ENCODE measurements at places on chromosomes 7 and 10. TPM values are rescaled to one million over a fixed set of nuclear protein-coding genes. Genes with fewer than 3 reads are reported as not detected.

NYAP1 gene
- total RNA-seq = not detected

SYT15B gene
- not detected for total RNA-seq

NKX2-3 gene
- total RNA-seq = not detected

NEURL1 gene
- 0.04 TPM for total RNA-seq

ERVW-1 gene
- total RNA-seq = not detected

MBL2 gene
- total RNA-seq = not detected

DNA sequence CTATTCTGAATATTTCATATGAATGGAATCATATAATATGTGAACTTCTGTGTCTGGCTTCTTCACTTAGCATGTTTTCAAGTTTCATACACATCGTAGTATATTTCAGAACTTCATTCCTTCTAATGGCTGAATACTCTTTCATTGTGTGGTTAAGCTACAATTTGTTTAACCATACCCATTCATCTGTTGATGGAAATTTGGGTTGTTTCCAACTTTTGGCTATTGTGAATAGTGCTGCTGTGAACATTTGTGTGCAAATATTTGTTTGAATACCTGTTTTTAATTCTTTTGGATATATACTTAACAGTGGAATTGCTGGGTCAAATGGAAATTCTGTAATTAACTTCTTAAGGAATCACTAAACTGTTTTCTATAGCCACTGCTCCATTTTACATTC, 86.0 kb upstream of the MDFIC start:
- DNase-seq = no peak

GRCh38 chr7:25179771-25180591, 48.3 kb downstream of the NPVF start:
- DNase-seq = peak; percentile 99

- DNase-seq = peak; percentile 43
Measured at GRCh38 chr10:62818426-62819011, 2.4 kb upstream of the EGR2 start.

DNA sequence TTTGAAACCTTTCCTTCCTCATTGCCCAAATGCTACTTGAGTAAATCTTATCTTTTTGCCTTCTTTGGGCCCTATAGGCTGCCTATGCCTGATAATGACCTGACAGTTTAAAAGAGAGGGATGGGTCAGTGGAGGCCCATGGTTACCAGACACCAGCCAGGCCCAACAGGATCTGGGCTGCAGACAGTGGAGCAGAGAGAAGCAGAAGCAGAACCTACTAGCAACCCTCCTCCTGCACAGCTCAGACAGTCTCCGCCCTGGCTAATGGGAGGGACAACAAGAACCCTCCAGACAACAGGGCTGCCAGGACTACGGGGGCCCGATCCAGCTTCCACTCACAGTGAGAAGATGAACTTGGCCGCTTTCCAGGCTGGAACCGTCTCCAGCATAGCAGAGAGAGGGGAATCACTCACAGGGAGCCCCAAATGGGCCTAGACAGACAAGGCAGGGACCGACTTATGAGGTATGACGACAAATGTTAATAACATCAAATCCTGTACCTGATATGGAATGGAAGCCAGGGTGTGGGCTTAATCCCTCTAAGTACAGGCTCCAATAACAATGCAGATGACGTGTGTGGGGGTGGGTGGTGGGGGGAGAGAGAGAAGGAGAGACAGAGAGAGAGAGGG, 31.7 kb upstream of the DGKI start:
- no peak for DNase-seq

DNA sequence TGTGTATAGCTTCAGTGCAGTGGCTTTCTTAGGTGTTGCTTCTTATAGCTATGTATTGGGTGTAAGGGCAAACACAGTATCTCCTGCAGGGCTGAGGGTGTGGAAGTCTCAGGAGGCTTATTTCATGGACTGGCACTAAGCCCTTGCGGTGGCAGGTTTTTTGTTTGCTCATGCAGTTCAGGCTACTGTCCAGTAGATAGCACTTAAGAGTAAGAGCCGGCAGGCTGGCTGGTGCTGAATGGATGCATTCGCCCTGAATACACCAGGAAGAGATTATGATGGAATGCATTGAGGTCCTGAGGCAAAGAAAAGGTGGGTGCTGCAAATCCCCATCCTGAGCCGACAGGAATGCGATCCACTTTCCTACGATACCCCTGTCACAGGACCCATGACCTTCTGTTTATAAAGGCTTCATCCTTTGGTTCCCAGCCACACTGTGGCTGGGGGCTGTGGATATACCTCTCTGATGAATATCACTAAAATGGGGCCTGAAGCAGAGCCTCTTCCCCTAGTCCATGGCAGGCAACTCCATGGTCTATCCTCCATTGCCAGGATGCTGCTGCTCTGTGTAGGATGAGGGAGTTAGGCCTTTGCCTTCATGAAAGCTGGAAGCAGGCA, 44.9 kb downstream of the ANXA8 start:
- peak; percentile 53 for DNase-seq

DNA sequence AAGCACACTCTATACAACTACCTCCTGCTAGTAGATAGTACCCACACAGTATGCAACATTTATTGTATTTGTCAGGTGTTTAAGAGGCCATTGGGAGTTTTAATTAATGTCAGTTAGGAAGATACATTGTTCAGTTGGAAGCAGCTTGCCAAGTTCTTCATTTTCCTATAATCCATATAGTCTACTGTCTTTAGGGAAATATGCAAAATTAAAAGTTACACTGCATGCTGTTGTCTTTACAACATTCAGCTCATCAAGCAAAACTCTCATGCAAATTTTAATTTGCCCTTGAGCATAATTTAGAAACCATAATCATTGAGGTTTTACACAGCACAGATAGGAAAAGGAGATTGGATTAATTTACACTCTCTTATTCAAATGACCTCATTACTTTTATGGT, 17.4 kb downstream of the FOXP2 start:
- no peak for DNase-seq

DNA sequence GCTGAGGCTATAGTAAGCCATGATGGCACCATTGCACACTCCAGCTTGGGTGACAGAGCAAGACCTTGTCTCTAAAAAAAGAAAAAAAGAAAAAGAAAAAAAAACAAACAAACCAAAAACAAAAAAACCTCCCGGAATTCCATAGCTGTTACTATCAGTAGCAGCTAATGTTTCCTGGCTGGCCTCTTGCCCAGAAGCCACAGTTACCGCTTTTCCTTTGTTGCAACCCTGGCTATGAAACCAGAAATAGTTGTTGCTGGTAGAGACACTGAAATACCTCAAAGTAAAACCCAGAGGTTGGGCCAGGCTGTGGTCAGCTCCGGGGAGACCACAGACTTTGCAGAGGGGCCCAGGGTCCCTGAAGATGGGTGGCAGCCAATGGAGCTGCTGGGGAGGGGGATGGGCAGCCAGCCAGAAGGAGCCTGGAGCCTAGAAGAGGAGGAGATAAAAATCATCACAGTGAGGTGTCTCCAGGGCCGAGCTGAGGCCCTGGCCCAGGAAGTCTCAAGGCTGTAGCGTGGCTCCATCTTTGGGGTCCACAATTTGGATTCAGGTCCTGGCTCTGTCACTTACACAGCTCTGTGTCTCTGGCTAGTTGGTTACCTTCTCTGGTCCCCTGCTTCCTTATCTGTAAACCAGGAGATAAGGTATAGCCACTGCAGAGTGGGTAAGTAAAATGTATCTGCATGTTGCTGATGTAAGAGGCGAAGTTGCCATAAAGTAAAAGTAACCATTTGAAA, 3.4 kb upstream of the CHST12 start:
- DNase-seq = no peak

DNA sequence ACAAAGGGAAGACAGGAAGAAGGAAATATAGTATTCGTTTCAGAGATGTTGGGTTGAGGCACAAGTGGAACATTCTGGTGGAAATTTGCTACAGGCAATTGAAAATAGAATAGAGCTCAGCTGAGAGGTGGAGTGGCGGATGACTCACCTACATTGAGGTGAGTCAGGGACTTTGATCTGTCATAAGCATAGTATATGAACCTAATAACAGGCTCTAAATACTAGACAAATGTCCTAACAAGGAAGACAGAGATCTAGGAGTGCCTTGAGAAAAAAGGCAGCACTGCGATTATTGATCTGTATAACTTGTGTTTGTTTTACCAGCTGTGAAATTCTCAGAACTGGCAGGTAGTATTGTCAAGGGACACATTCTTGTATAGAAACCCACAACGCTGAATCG, 907 bp upstream of the IFRD1 start:
- no peak for DNase-seq

- DNase-seq = peak; percentile 91
Measured at GRCh38 chr7:107638594-107638993, 22.0 kb upstream of the SLC26A4 start.

GRCh38 chr10:43318456-43318855, 51.6 kb upstream of the RASGEF1A start:
- no peak for DNase-seq

DNA sequence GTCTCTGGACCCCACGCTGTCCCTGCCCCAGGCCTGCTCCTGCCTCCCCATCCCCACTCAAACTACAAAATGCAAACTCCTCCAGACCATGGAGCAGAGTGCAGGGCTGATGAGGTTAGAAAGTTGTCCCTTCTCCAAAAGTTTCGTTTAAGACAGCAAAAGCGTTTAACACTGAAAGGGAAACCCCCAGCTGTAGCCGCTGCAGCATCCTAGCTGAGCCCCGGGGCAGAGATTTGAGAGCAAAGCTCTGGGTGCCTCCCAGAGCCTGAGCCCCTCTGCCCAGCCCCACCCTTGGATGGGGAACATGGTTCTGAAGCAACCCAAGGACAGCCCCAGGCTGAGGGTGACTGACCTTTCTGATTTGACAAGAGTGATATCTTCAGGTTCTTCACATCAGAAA, 52.8 kb upstream of the ENO4 start:
- DNase-seq = no peak

DNA sequence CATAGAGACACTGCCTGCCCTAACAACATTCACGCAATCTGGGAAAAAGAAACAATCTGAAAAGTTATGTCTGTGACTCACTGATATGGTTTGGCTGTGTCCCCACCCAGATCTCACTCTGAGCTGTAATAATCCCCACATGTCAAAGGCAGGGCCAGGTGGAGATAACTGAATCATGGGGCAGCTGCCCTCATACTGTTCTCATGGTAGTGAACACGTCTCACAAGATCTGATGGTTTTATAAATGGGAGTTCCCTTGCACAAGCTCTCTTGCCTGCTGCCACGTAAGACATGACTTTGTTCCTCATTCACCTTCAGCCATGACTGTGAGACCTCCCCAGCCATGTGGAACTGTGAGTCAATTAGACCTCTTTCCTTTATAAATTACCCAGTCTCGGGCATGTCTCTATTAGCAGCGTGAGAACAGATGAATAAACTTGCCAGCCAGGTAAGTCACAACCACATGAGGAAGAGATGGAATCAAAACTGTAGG, 341.5 kb upstream of the AOAH start:
- no peak for DNase-seq

- DNase-seq = no peak
Measured at GRCh38 chr7:158924956-158925355, 68.6 kb downstream of the DYNC2I1 start.

DNA sequence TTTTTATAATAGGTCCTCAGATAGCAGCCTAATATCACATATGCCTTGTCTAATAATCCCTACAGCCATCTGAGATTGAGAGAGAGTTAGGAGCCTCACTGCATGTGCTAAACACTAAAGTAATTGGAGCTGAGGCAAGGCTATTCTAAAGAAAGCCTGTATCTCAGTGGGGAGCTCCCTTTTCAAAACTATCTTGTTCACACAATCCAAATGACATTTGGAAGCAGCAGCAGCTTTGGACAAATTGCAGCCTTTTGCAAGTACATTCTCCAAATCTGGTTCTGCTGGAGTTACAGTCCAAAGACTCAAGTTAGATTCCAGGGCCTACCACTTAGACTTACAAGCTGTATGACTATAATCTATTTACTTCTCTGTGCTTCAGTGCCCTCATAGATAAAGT, 104.5 kb downstream of the MACC1 start:
- no peak for DNase-seq

DNA sequence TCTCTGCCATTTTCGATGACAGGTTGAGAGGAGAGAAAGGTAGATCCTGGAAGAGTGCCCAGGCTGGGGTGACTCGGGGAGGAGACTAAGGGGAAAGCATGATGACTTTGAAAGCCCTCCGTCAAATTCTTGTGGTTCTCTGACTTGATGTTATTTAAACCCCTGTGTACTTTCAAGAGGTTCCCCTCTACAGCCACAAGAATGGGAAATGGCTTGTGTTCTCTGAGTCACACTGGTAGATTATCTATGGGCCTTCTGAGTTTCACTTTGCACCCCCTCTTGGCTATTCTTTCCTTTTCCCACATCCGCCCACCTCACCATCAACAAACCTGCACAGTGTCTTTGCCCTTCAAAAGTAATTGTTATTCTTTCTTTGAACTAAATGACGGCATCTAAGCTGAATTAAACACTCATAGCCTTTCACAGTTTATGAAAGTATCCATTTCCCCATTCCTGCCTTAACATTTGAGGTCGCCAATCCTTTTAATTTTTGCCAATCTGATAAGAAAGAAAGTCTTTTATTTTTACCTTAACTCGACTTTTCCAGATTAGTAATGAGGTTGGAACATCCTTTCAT, 24.1 kb downstream of the PRF1 start:
- no peak for DNase-seq

DNA sequence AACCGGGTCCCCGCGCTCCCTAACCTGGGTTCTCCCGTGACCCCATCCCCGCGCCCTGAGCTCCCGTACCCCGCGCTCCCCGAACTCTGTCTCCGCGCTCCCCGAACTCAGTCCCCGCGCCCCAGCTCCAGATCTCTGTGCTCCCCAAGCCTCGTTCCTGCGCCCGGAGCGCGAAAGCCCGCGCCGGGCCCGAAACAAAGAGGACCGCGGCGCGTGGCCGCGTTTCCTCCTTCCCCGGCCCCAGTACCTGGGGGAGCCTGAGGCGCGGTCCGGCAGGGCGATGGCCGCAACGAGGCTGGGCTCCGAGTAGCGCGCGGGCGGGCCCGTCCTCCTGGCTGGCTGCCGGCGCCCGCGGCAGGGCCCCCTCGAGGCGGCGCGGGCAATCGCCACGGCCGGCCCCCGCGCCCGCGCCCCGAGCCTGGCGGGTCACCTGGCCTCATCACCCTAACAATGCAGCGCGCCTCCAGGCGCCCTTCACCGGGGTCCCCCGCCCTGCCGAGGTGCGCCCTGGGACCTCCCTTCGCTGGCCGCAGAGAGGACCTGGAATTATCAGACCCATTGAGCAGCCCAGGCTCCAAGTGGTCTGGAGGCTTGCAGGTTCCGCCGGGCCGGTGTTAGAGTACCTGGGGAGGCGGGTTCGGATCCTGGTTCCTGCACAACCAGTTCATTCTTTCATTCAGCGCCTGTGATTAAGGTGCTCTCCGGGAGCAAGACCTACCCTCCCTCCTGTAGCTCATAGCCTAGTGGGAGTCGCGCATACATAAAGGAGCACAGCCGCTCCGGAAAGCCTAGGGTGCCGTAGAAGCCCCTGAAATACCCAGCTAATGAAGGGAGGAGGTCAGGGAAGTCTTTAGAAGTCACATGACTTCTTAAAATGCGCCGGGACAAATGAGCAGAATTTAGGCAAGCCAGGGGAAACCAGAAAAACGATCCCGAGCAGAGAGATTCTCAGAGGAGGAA, at the start of gene TNS3:
Gene TNS3, minus strand, starts transcription at position 308 of the 960 bp plus-strand sequence. CDS start 142,475 bp downstream, outside the sequence.
- DNase-seq = peak; percentile 83

DNA sequence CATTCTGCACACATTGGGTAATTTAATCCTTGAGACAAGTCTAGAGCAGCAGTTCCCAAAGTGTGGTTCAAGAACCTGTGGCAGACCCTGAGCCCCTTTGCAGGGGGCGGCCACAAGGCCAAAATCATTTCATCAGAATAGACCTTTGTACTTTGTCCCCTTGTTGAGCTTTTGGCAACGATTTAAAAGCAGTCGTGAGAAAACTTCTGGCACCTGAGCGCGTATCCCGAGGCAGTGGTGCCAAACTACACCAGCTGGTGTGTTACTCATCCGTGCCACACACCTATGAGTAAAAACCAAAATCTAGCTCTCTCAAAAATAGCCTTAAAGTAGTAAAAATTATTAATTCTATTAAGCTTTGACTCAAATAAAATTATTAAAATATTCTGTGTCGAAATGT, 306.8 kb downstream of the SDK1 start:
- DNase-seq = no peak

All from Karpas-422 (cell line).